ENCODE measurements at places on chromosomes 12 and 14.

DNA sequence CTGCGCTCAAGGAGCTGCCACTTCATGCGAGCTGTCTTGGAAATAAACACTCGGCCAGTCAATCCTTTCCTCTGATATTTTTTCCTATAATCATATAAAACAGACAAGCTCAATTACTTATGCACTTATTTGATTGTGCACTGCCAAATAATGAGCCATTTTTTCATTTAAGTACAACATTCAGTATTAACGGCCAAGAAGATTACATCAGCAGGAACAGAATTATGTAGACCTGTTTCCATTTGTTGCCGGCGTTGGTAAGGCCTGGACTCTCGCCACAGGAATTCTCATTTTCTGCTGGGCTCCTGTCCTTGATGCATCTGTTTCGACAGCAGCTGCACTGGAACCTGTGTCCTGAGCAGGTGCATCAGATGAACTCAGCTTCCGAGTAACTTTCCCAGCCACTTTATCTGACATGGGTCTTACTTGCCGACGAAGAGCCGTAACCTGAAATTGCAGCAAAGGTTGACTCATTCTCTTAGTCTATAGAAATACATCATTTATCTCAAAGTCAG is 110.2 kb downstream of the KIF21A start:
- DNase-seq, result no peak

- peak; percentile 50 for DNase-seq
Measured at GRCh38 chr14:24058260-24058950, 6.6 kb downstream of the CARMIL3 start.

GRCh38 chr12:68222326-68222725 is 3.3 kb downstream of the IL26 start:
- DNase-seq, result peak; percentile 72

GRCh38 chr12:52155048-52155868 is 36.6 kb downstream of the KRT80 start:
- DNase-seq, result no peak

- DNase-seq, result no peak
Measured at GRCh38 chr12:121968876-121969275, 50.5 kb downstream of the CFAP251 start.

- no peak for DNase-seq
Measured at GRCh38 chr14:103302966-103303365, 31.1 kb upstream of the EIF5 start.

DNA sequence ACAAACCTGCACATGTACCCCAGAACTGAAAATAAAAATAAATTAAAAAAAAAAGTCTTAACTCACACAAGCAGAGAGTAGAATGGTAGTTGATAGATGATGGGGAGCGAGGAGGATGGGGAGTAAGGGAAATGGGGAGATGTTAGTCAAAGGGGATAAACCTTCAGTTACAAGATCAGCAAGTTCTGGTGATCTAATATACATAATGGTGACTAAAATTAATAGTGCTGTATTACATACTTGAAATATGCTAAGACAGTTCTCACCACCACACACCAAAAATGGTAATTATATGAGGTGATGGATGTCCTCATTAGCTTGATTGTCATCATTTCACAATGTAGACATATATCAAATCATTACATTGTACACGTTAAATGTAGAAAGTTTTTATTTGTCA is 3.2 kb upstream of the C12orf42 start:
- no peak for DNase-seq

- DNase-seq, result no peak
Measured at GRCh38 chr12:132772606-132773005, 11.0 kb upstream of the ANKLE2 start.

DNA sequence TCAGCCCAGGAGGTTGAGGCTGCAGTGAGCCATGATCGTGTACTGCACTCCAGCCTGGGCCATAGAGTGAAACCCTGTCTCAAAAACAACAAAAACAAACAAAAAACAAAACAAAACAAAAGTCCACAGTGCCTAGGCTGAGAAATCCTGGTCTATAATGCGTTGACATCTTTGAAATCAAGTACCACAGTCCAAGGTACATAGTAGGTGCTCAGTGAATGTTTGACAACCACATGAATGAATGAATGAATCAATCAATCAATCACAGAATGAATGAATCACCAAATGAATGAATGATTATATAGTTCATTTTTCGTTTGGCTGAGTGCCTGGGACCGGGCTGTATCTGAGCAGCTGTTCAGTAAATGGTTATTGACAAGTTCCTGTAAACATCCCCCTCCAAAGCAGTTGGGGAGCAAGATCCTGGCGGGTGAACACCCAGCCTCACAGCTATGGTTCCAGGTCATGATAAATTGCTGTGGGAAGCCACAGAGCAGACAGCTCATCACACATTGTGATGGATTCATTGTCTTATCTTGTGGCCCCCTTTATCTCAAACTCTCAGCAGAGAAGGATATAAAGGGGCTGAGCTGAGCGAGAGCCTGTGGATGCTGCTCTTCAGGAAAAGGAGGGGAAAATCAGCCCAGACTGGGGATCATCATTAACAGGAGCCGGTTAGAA is 30.4 kb upstream of the IFT81 start:
- DNase-seq, result no peak

GRCh38 chr12:51759175-51759574 is 89.3 kb downstream of the FIGNL2 start:
- no peak for DNase-seq
